ENCODE measurements at places on chromosomes 4 and X.

DNA sequence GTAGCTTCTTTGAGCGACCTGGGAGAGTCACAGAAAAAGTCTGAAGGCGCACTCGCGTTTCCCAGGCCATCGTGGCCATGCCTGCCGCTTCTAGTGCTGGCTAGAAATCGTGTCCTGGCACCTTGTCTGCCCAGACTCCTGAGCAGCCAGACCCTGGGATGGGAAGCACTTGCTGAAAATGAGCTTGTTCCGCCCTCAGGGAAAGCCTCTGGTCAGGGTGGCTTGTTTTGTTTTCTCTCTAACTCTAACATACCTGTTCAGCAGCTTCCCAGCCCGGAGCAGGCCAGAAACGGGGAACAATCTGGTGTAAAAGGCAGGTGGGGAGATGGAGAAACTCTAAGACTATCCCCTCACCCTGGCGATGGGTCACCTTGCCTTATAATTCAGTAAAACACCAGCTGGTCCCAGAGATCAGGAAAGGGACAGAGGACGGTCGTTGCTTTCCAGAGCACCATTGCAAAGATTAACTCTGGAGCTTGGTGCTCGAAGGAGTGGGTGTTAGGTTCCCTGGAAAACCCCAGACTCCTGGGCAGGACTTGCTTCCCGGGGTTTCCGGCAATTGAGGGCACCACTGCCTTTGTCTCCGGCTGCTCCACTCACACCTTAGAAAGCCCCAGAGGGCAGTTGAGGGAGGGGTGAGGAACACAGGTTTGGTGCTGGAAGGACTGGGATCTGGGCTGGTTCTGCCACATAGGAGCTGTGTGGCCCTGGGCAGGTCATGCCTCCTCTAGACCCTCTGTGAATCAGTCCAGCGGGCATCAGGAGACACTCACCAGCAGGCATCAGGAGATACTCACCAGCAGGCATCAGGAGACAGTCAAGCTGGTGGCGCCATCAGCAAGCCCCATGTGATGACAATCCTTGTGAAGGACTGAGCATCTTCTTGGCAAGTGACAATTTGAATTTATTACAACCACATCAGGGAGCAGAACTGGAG is 4.5 kb upstream of the SH3TC1 start:
- DNase-seq = no peak

DNA sequence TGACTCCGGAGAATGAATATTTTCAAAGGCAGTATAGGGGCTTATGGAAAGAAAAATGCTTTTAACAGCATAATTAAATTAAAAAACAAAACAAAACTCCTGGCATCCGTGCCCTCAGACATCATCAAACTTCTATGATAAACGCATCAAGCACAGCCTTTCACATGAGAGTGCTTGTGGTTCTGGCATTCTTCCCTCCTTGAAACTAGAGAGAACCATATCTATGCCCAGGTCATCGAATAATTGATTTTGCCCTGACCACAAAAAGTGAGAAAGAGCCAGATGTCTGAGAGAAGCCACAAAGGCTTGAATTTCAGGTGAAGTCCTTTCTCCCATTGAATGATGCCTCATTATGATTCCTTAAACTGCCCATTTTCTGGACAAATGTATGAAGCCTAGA is 286.8 kb downstream of the CBLL2 start:
- DNase-seq = no peak

DNA sequence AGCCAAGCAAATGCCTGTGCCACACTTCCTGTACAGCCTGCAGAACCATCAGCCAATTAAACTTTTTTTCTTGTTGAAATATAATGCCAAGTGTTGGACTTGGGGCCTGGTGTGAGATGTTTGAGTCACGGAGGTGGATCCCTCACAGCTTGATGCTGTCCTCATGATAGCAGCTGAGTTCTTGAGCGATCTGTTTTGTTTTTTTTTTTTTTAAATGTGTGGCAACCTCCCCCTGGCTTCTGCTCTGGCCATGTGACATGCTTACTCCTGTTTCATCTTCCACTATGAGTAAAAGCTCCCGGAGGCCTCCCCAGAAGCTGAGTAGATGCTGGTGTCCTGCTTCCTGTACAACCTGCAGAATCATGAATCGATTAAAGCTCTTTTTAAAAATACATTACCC is 973.3 kb upstream of the FTHL17 start:
- DNase-seq = no peak

GRCh38 chr4:1474126-1475090 is 68.2 kb upstream of the NKX1-1 start:
- no peak for DNase-seq

DNA sequence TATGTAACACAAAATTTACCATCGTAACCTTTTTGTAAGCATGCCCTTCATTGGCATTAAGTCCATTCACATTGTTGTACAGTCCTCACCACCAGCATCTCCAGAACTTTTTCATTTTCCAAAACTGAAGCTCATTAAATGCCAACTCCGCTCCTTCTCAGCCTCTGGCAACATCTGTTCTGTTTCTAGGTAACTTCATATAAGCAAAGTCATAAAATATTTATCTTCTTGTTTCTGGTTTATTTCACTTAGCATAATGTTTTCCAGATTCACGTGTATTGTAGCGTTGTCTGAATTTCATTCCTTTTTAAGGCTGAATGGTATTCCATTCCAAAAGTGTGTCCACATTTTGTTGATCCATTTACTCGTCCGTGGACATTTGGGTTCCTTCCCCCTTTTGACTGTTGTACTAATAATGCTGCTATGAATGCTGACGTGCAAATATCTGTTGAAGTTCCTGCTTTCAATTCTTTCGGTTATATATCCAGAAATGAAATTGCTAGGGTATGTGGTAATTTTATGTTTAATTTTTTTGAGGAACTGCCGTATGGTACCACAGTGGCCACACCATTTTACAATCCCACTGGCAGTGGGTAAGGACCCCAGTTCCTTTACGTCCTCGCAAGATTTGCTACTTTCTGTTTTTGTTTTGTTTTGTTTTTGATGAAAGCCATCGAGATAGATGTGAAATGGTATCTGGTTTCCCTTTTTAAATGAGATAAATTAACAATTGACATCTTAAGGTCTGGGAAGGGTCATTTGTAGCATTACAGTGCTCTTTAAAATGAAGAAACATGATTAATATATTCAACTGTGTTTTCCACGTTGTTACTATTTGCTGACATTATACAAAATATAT is 63.4 kb downstream of the PTTG2 start:
- DNase-seq = no peak

- DNase-seq = no peak
Observed at GRCh38 chrX:54048412-54048811, 4.1 kb upstream of the PHF8 start.

- DNase-seq = no peak
Observed at GRCh38 chrX:110750526-110751189, 45.0 kb downstream of the CHRDL1 start.

GRCh38 chr4:5708449-5709206 is at the start of gene EVC2:
EVC2 (minus strand) TSS chr4:5708559; CDS start chr4:5708513, 46 bp downstream.
- DNase-seq = peak; percentile 18

All from anterior cingulate cortex (tissue), 58 donors.